Stimulated activated naive B cell treated with anti-CD40 and anti-IgM and Interleukin-4, amounts not matched to agents 10 μg/mL and 1 μg/mL and 100 μg/mL, for 72 hours (primary cell): ENCODE measurements at places on chromosomes 7 and 10.

DNA sequence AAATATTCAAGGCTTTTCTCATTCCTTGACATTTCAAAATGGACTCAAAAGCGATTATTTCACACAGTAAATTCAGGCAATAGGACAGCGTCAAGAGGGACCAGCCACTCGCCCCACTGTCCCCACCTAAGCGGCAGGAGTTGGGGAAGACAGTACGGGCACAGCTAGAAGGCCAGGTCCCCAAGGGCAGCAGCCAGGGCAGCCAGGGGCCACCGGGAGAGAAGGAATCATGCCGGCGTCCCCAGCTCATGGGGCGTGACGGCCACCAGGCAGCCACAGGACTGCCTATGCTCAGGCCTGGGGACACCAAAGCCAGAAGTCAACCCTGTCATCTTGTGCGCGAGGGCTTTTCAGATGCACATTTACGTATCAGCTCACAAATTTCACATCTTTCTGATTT is 225.7 kb upstream of the PPP2R2D start:
- DNase-seq, result no peak

DNA sequence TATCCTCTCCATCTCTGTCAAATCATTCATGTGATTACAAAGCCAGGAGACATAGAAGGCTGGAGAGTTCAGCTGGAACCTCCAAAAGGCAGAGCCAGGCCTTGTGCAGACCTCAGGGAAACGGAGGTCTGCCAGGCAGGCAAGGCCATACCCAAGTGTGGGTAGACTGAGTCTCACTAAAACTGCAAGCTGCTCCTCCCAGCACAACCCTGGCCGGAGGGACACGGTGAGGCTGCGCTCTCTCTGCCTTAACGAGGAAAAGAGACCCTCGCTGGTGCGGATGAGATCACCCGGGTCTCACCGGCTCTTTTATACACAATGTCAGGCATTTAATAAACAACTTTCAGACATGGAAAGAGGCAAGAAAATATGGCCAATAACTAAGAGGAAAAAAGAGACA is 66.1 kb upstream of the INPP5A start:
- DNase-seq, result no peak

- no peak for DNase-seq
Measured at GRCh38 chr7:51324206-51324898, 7.7 kb upstream of the COBL start.

GRCh38 chr10:90732581-90732980 is 125.3 kb downstream of the HTR7 start:
- DNase-seq, result no peak

- DNase-seq, result no peak
Measured at GRCh38 chr7:119783799-119784198, 489.2 kb upstream of the KCND2 start.

DNA sequence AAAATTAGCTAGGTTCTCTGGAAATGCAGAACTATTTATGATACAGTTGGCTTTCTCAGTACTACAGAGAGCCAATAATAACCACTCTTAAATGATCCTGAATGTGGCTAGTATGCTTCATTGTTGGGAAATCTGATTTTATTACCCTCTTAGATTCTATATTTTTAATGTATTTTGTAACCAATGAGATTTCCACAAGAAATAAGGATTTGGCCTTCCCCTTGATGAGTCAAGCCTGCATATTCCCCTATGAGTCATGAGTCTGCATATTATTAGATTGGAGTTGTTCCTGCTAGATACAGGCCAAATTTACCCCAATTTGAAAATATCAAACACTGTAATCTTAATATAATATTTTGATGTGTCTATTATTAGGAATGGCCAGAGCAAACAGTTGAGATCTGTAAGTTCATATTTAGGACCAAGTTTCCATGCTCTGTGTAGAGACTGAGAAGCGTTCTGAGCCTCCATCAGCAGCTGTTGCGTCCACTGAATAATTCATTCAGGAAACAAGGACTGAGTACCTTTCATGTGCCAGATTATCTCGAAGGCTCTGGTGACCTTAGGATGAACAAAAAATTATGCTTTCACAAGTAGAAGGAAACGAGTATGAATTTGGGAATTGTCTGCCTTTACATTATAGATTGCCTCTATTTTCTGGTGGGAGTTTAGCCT is 793.4 kb downstream of the NRG3 start:
- no peak for DNase-seq

DNA sequence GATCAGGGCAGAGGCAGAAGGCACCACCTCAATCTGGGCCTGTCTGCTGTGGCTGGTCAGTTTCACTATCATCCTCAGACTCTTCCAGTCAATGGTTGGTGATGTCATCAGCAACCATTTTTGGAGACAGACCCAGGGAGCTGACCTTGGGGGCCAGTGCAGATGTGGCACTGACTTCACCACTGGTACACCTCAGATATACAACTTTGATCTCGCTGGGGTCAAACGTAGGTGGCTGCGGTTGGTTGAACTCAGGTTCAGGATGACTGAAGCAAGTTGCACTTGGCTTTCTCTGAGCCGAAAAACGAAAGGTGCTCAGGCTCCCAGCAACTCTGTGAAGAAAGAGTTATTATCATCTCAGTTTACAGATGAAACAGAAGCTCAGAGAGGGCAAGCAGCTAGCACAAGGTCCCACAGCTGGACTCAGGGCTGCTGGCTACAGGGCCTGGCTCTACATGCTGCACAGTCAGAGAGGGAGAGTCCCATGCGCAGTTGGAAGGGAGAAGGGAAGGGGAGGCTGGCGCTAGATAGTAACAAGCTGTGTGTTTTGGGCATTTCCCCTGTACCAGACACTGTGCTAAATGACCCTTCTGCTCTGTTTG is 27.2 kb downstream of the ANKRD16 start:
- DNase-seq, result peak; percentile 63

DNA sequence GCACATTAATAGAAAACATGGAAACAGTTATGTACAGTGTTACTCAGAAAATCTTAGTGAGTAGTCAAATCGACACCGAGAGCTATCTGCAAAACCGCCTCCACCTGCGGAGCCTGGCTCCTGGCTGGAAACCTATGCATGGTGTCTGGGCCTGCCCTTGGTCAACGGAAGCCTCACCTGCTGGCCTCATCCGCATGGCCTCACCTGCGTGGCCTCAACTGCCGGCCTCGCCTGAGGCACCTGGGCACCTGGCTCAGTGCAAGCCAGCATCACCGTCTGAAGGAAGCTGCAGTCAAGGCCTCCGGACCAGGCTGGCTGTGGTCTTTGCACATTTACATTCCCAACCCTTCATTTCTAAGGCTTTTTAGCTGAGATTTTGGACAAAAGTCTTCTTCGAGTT is 352.1 kb downstream of the POM121L12 start:
- DNase-seq, result no peak

DNA sequence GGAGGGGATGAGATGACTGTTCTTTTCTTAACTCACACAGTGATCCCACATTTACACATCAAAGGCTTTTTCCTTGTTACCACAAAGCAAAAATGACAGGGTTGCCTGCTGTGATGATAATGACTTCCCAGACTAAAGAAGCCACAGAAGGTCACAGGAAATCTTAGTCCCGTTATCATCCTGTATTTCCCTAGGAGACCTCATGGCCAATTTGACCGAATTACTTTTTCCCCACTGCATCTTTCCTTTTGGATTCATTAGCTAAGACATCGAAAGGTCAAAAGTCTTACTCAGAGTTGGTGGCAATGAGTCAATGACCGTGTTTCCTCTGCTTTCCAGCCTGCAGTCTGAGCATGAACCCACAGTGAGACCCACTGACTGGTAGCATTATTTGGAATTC is 130.1 kb upstream of the INHBA start:
- no peak for DNase-seq

DNA sequence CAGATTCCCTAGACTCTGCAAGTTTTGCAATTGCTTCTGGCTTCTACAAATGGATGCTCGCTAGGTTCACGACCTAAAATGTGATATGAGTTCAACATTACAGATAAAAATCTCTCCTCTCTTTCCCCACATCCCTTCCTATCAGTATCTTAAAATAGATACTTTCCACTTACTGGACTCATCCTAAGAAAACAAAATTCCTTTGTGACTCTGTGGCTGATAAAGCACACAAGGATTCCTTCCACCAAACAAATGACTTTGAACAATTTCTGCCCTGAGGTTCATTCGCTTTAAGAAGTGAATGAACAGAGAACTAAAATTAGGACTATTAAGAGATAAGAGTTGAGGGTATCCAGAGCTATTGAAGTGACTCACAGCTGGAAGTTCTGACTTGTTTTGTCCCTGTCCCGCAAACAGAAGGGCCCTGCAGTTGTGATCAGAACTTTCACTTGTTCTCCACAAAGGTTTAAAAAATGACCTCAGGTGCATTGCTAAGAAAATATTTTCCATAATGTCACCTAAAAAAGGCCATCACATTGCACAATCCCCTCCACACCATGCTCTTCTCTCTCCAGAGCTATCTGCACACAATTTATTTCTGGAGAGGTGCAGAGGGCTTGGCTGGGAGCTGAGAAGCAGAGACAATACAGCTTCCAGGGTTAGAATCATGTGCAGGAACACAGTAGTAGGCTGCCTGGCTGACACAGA is 96.1 kb downstream of the PIP4K2A start:
- DNase-seq, result no peak

DNA sequence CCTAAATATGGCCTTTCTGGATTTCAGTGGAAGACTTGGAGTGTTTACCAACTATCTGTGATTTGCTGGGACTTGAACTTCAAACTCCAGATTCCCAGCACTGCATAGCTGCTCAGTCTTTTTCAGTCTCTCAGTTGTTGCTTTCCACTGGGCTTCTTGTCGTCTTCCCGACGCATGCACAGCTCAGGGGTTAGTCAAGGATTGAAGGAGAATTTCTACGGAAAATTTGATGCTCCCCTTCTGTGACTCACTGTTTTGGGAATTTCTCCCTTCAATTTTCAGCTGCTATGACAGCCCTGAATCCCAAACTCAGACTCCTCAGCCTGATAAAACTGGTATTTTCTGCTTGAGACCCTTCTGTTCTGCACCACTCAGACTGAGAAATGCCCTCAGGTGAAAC is 91.7 kb downstream of the CYP26A1 start:
- no peak for DNase-seq

- no peak for DNase-seq
Measured at GRCh38 chr10:94725871-94726270, 36.6 kb upstream of the CYP2C19 start.

GRCh38 chr7:66319407-66319979 is 114.4 kb downstream of the TPST1 start:
- no peak for DNase-seq

DNA sequence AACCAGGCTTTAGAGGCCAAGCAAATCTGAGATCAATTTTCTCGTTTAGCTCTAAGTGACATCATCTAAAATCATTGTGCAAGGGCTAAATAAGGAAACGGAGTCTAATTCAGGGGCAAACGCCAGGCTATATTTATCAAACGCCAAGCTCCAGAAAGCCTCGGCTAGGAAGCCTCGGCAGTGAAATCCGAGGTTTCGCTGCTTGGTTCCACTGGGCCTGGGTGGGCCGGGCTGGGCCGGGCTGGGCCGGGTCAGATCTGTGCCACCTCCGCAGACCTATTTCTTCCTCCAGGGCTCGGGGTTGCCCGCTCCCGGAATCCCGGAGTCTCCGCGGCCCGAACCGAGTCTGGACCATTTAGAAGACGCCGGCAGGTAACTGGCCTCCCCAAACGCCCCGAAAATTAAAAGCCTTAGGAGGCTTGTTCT is 459 bp upstream of the FEZF1 start:
- DNase-seq, result no peak

DNA sequence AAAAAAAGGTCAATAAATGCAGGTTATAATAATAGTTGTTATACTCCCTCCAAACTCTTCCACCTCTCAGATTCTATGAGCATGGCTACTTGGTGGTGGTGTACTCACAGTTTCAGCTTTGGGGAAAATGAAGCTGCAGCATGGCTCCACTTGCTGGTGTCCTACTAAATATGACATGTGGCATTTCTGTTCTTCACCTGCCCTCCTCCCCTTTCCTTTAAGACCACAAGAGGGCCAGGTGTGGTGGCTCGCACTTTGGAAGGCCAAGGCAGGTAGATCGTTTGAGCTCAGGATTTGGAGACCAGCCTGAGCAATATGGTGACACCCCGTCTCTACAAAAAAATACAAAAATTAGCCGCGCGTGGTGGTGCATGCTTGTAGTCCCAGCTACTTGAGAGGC is 101.1 kb downstream of the SLC37A3 start:
- DNase-seq, result no peak

GRCh38 chr10:62635127-62635526 is 169.4 kb upstream of the ADO start:
- DNase-seq, result no peak
